ENCODE measurements at places on chromosomes 3 and 15. TPM values are rescaled to one million over a fixed set of nuclear protein-coding genes. Genes with fewer than 3 reads are reported as not detected.
A peak's percentile ranks its signal among the peaks of the same experiment; 100 is the strongest.

DNA sequence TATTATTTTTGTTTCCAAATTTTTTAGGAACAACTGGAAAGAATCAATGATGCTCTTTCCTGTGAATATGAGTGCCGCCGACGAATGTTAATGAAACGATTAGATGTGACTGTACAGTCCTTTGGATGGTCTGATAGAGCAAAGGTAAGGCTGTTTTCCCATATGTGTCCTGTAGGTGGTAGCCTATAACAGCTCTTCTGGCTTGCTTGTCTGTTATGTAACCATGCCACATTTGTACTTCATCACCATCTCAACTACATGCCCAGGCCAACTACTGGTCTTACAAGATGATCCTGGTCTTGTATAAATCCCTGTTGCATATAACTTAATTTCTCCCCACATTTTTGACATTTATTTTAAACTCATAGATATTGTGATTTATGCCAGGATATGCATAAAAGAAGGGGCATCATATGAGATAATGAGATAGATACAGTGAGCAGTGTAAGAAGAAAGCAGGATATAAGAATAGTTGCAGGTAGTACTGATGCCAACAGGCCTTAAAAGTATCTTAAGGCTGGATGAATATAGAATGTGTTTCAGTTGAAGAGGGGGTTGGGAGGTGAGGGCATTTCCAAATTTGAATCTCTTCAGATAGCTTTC is 20.3 kb downstream of the FAM98B start:
- peaks cover 28% of the 10 kb centered on the region for H3K36me3 ChIP-seq
- no peak overlapping the region for H3K27ac ChIP-seq
- H3K4me3 ChIP-seq, result no peak overlapping the region

- DNase-seq, result no peak
- H3K4me1 ChIP-seq, result peaks cover 8% of the 10 kb centered on the region
- H3K36me3 ChIP-seq, result no peaks in the 10 kb centered on the region
- H3K27me3 ChIP-seq, result no peaks in the 10 kb centered on the region
- no peak overlapping the region for H3K27ac ChIP-seq
Observed at GRCh38 chr3:158165730-158166129, 55.8 kb downstream of the RSRC1 start.

The SI gene
- total RNA-seq, result 24.8 TPM

The CAMK2N2 gene
- total RNA-seq, result not detected

DNA sequence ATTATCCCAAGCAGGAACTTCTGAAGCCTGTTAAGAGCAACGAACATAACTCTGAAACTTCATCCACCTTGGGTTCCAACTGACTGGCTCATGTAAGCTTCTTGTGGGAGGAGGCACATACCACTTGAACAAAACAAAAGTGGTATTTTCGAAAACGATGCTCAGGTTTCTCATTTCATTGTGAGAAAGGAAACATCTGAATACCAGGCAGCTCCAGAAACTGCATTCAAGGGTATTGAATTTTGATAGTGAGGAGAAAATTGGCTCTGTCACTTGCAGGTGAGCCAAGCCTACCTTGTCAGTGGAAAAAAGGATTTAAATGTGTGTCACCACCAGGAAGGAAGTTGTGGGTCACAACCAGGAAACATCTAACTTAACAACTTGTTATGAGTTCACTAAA is 218.1 kb upstream of the SATB1 start:
- no peaks in the 10 kb centered on the region for H3K27me3 ChIP-seq
- H3K4me1 ChIP-seq, result no peaks in the 10 kb centered on the region
- no peak overlapping the region for H3K27ac ChIP-seq
- H3K4me3 ChIP-seq, result no peak overlapping the region
- no peaks in the 10 kb centered on the region for H3K36me3 ChIP-seq
- no peak for DNase-seq

- H3K36me3 ChIP-seq, result no peaks in the 10 kb centered on the region
- H3K27ac ChIP-seq, result no peak overlapping the region
- H3K4me1 ChIP-seq, result no peaks in the 10 kb centered on the region
- no peak overlapping the region for H3K4me3 ChIP-seq
- no peaks in the 10 kb centered on the region for H3K27me3 ChIP-seq
Observed at GRCh38 chr15:97989299-97989698, 28.8 kb downstream of the ARRDC4 start.

GRCh38 chr15:25689592-25689991 is 173.5 kb downstream of the ATP10A start:
- no peak for DNase-seq
- no peaks in the 10 kb centered on the region for H3K4me1 ChIP-seq
- H3K4me3 ChIP-seq, result no peak overlapping the region
- H3K27ac ChIP-seq, result no peak overlapping the region

DNA sequence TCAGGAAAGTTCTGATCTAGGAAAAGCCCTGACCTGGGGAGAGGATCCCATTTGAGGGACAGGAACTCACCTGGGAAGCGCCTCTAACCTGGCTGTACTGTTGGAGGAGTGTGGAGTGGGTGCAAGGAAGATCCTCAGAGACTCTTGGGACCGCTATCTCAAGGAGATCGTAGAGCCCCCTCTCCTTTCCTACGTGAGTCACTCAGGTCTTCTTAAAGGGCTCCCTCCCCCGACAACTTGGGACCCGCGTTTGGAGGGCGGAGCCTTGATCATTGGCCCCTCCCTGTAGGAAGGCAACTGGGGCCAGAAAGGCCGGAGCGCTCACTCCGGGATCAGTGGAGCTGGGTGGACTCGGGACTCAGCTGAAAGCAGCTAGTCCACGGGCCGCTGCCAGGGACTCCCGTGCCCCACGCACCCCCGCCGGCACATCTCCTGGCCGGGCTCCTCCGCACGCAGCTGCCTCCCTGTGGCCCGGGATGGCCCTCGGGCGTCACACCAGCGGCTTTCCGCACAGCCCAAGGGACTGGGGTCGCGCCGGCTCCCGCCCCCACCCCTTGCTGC is 520 bp downstream of the SLC26A6 start:
- peaks cover 18% of the 10 kb centered on the region for H3K4me1 ChIP-seq
- peaks cover 3% of the 10 kb centered on the region for H3K36me3 ChIP-seq
- H3K27ac ChIP-seq, result peak overlapping the region; percentile 79
- H3K27me3 ChIP-seq, result no peaks in the 10 kb centered on the region

The EAF2 gene
- total RNA-seq, result 26.0 TPM

The MKRN3 gene
- total RNA-seq, result 3.2 TPM

The DTWD1 gene
- total RNA-seq, result 15.4 TPM

DNA sequence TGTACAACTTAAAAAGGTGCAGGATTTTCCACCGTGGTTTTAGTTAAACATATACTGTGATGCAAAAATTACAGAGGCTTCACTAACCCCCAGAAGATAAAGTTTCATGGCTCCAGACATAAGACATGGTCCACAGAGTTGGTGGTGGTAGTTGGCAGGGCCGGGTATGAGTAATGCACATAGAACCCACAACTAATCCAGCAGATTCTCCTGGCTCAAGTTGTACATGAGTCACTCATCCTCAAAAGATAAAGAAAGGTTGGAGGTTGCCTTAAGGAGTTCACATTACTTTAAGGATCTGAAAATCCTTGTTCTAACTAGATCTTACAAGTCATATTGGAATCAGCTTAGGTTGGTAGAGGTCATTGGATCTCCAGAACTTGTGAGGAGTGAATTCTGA is 98.3 kb upstream of the ZBTB20 start:
- H3K27ac ChIP-seq, result no peak overlapping the region
- H3K36me3 ChIP-seq, result no peaks in the 10 kb centered on the region
- H3K4me1 ChIP-seq, result no peaks in the 10 kb centered on the region
- no peaks in the 10 kb centered on the region for H3K27me3 ChIP-seq
- H3K4me3 ChIP-seq, result no peak overlapping the region

DNA sequence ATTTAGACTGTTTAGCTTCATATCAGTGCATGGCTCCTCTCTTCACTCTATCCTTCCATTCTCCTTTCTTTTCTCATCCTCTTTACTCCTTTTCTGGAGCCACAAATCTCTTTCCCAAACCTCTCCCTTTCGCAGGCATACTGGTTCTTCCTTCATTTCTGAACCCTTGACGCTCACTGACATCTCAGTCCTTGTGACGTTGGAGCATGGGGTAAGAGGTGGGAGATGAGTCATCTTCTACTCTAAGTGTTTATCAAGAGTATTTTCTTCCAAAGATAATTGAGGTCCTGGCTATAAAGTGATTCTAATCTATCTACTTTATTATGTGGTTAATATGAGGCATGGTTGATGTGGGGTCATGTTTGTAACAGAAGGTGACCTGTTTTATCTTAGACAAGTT is 414.2 kb downstream of the AGBL1 start:
- H3K4me3 ChIP-seq, result no peak overlapping the region
- DNase-seq, result no peak
- no peak overlapping the region for H3K27ac ChIP-seq

The ZNF774 gene
- total RNA-seq, result 8.1 TPM

DNA sequence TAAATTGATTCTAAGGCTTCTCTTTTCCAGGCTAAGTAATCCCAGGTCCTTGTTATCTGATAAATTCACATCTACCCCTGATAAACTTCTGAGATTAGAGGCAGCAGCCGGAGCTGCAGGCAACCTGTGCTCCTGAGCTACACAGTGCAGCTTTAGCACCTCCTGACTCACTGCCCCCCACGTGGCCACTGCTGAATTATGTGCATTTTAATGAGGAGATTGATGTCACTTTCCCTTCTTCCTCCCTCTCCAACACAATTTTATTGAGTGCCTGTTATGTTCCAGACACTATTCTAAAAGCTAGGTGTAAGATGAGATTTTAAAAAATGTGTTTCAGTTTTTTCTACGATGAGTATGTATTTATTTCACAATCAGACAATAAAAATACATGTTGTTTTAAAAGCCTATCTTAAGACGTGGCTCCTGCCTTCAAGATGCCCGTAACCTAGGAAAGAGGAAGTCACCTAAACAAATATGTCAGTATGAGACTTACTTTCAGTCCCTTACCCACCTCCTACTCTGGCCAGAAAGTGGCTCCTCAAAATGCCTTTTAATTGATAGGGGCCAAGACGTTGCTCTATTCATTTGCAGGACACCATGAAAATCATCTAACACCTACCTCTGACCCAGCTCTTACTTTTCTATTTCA is 161.5 kb upstream of the PFN2 start:
- H3K27me3 ChIP-seq, result no peaks in the 10 kb centered on the region
- no peaks in the 10 kb centered on the region for H3K36me3 ChIP-seq
- H3K4me1 ChIP-seq, result no peaks in the 10 kb centered on the region
- H3K27ac ChIP-seq, result no peak overlapping the region
- no peak for DNase-seq

DNA sequence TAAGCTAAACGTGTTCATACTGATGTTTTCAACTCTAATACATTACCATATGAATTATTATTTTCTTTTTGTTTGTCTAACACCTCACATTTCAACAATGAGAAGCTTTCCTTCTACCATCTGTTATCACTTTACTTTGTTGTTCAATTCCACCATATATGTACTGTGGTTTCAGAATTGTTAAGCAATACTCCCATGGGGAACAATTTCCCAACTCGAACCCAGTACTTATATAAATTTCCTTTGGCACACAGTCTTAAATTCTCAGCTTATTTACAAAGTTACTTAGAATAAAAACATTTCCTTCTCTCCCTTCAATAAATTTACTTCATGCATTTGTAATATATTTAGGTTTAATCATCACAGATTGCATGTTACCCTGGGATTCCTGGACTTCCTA is 1764.4 kb downstream of the OTOL1 start:
- no peaks in the 10 kb centered on the region for H3K36me3 ChIP-seq
- no peak overlapping the region for H3K4me3 ChIP-seq
- H3K27ac ChIP-seq, result no peak overlapping the region
- DNase-seq, result no peak

- peaks cover 14% of the 10 kb centered on the region for H3K36me3 ChIP-seq
- H3K27ac ChIP-seq, result no peak overlapping the region
- H3K4me1 ChIP-seq, result no peaks in the 10 kb centered on the region
- no peaks in the 10 kb centered on the region for H3K27me3 ChIP-seq
- H3K4me3 ChIP-seq, result no peak overlapping the region
- no peak for DNase-seq
Observed at GRCh38 chr15:99228120-99228770, 21.1 kb downstream of the TTC23 start.

GRCh38 chr3:90055666-90056065 is 948.2 kb downstream of the EPHA3 start:
- H3K4me3 ChIP-seq, result no peak overlapping the region
- H3K4me1 ChIP-seq, result no peaks in the 10 kb centered on the region
- no peak for DNase-seq
- no peaks in the 10 kb centered on the region for H3K36me3 ChIP-seq
- no peaks in the 10 kb centered on the region for H3K27me3 ChIP-seq
- H3K27ac ChIP-seq, result no peak overlapping the region

GRCh38 chr3:64098670-64099069 is 75.4 kb upstream of the PSMD6 start:
- H3K4me3 ChIP-seq, result no peak overlapping the region
- H3K27ac ChIP-seq, result no peak overlapping the region
- H3K36me3 ChIP-seq, result no peaks in the 10 kb centered on the region
- no peaks in the 10 kb centered on the region for H3K4me1 ChIP-seq
- no peaks in the 10 kb centered on the region for H3K27me3 ChIP-seq

The ST3GAL6 gene
- 2.2 TPM for total RNA-seq

DNA sequence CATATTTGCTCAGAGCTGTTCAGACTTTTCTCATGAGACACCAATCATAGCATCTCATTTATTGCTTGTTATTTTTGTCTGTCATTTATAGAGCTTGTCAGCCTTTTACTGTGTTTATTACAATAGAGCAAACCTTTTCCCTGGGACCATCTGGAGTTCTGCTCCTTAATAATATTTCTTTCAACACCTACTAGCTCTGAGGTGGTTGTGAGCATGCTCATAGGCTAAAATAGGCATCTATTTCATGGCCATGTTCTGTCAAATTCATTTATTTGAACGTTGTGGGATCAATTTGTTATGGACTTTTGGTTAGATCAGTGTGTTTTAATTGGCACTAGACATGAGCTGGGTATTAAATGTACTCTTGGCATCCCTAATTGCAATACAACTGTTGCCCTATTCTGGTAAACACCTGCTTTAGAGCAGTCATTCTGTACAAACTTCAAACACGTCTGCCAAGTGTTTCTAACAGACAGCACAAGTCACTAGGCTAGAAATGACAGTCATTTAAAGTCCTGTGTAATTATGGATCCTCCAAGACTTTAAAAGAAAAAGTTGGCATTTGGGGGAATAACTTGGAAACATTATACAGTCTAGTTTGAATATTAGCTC is 766.3 kb downstream of the ZNF385D start:
- no peaks in the 10 kb centered on the region for H3K4me1 ChIP-seq
- no peak overlapping the region for H3K4me3 ChIP-seq
- H3K27me3 ChIP-seq, result no peaks in the 10 kb centered on the region

The HIGD2B gene
- total RNA-seq, result not detected

DNA sequence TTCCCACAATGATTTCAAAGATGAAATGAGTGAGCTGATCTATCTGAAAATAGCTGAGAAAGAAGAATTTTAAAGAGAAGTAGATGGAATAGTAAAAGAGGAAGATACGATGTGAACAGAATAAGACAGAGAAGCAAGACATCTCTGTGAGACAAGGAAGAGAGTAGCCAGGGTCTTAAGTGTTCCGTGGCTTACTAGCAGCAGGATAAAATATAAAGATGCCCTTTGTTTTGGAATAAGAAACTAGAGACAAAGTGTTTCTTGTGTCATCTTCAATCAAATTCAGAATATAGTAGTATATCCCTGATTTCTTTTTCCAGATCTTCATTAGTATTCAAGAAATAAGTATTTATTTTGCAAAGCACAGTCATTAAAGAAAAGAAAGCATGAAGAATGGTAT is 281.0 kb upstream of the NECTIN3 start:
- H3K27ac ChIP-seq, result no peak overlapping the region
- no peak for DNase-seq

GRCh38 chr15:93378558-93378957 is 289.5 kb upstream of the RGMA start:
- no peaks in the 10 kb centered on the region for H3K36me3 ChIP-seq
- peak overlapping the region; percentile 68 for H3K27ac ChIP-seq
- no peak for DNase-seq
- no peak overlapping the region for H3K4me3 ChIP-seq
- no peaks in the 10 kb centered on the region for H3K27me3 ChIP-seq
- H3K4me1 ChIP-seq, result no peaks in the 10 kb centered on the region

The TRPM1 gene
- not detected for total RNA-seq
